Left ventricle myocardium superior (tissue), 1 donor: ENCODE measurements at places on chromosomes 13 and 19.

GRCh38 chr13:31797154-31797775 lies 57.9 kb downstream of the RXFP2 start:
- no peak for DNase-seq

GRCh38 chr13:41162151-41162550 lies 29.5 kb upstream of the KBTBD6 start:
- no peak for DNase-seq

- DNase-seq = no peak
Measured at GRCh38 chr19:536031-536880, 4.7 kb downstream of the CDC34 start.

DNA sequence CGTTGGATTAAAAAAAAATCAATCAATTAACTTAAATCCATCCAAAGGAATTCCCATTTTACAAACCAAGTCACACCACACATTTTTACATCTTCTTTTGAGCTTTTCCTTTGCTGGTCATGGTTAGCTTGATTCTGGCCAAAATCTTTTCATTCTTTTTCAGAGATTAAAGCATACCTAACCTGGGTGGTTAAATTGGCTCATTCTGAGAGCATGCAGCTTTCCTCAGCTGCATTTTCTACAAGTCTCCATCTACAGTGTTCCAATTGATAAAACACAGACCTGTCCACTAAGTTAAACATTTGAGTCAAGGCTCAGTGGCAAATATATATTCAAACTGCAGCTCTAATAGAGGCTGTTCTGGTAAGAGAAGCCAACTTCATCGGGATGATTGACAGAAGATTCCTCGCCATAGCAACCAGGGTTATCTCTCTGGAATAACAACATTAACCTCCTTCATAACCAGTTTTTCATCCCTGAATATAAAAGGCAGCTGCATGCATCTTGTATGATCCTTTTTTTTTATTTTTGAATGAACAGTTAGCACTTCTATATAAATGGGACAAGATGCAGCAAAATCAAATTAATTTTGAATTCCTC lies 106.2 kb downstream of the DNAJC15 start:
- no peak for DNase-seq

DNA sequence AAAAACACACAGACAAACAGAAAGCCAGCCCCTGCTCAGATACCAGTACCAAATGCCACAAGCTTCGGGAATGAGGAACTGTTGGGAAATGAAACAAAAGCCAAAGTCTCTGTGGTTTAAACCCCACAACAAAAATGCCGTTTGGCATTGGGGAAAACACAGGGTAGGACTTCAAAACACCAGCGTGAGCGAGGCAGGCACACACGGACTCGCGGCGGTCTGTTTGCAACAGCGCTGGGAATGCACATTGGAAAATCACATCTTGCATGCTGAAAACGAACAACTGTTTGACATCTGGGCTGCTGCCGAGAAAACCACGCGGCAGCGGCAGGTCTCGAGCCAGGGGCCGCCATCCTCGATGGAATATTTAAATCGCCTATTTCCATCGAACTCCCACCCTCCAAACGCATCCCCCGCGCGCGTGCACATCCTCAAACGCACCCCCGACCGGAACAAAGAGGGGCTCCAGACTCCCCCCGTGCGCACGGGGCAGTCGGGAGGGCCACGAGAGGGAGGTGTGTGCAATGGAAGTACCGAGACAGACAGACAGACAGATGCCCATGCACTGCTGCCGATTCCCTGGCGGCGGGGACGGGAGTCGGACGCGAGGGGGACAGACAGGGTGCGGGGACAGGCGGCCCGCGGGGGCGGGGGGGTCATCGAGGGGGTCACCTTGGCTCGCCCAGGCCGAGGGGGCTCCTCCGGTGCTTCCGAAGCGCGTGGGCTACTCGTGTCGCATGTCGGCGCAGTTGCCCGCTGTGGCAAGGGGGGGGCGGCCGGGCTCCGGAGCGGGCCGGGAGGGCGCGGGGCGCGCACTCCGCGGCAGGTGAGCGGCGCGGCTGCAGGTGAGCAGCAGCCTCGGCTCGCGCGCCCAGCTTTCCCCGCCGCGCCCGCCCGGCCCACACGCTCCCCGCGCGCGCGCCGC lies at the start of gene GPR12:
GPR12 (minus strand) TSS at position 880 of the 925 bp plus-strand sequence. CDS start 959 bp downstream, outside the sequence.
- no peak for DNase-seq

- peak; percentile 96 for DNase-seq
Measured at GRCh38 chr19:6739390-6739882, at the start of gene TRIP10. TRIP10 (plus strand) TSS chr19:6739680; CDS start chr19:6739762, 82 bp downstream.

GRCh38 chr13:98918771-98919170 lies 59.1 kb downstream of the DOCK9 start:
- DNase-seq = no peak

GRCh38 chr19:6564393-6564792 lies 26.6 kb downstream of the CD70 start:
- no peak for DNase-seq

GRCh38 chr13:91594061-91594460 lies 195.6 kb downstream of the GPC5 start:
- no peak for DNase-seq

GRCh38 chr19:7292352-7292949 lies 1.8 kb downstream of the INSR start:
- DNase-seq = no peak

GRCh38 chr13:95184317-95184716 lies 116.9 kb downstream of the ABCC4 start:
- DNase-seq = no peak

DNA sequence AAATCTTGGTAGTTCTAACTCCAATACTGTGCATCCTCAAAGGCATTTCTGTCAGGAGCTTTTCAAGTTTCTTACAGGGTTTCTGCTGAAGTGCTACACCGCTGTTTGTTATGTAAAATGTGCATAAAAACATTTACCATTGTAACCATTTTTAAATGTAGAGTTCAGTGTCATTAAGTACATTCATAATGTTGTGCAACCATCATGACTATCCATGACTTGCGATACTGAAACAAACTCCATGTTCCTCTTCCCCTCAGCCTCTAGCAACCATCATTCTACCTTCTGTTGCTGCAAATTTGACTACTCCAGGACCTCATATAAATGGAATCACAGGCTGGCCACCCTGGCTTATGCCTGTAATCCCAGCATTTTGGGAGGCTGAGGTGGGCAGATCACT lies 14.4 kb upstream of the SLC25A42 start:
- DNase-seq = no peak

- DNase-seq = peak; percentile 93
Measured at GRCh38 chr19:19618219-19619051, at the start of gene PBX4. PBX4 (minus strand) TSS chr19:19618687; CDS start chr19:19618629, 58 bp downstream.

GRCh38 chr13:50654331-50654730 lies 189.2 kb downstream of the DLEU7 start:
- DNase-seq = no peak

DNA sequence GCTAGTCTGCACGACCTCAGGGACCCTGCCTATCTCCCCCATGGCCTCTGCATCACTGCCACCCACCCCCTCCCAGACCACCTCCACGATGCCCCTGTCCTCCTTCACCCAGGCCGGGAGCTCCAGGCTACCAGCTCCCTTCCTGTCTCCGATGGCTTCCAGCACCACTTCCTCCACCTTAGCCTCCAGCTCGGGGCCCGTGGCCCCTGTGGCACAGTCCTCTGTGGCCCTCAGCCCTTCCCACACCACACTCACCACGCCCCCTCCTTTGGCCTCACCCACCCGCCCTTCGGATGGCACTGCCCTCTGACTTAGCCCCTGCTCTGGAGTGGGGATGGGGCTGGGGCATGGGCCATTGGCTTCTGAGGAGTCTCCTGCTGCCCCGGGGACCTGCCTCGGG lies 7.2 kb downstream of the PALM3 start:
- DNase-seq = no peak

DNA sequence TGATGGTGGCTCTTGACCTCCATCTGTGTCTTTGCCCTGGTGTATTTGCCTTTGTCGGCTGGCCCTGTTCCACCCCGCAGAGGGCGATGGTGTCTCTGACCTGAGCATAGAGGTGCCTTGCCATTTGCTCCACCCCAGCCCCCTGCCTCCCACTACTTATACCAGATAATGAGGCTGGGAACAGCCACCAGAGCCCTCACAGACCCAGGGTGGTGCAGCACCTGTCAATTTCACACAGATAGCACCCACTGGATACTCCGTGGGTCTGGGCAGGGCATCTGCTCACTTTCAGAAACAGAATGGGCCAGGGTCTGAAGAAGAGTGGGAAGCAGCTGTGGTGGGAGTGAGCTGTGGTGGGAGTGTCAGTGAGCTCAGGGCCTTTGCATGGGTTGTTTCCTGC lies 4.1 kb downstream of the ZNF536 start:
- DNase-seq = no peak

DNA sequence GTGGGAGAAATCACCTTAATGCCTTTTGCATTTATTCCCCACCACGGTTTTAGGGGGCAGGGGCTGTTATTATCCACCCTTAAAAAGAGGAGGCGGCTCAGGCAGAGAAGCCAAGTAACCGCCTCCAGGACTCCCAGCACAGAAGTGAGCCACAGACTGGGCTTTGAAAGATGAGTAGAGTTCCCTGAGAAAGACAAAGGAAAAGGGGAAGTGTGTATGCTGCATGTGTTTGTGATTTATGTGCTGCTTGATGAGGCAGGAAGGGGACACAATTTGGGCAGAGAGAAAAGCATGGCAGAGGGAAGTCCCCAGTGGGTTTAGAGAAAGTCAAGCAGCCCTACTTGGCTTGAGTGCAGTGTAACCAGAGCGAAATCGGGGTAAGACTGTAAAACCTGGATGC lies 85.0 kb downstream of the DOCK9 start:
- no peak for DNase-seq

- no peak for DNase-seq
Measured at GRCh38 chr13:111370570-111371535, 50.4 kb downstream of the TEX29 start.

DNA sequence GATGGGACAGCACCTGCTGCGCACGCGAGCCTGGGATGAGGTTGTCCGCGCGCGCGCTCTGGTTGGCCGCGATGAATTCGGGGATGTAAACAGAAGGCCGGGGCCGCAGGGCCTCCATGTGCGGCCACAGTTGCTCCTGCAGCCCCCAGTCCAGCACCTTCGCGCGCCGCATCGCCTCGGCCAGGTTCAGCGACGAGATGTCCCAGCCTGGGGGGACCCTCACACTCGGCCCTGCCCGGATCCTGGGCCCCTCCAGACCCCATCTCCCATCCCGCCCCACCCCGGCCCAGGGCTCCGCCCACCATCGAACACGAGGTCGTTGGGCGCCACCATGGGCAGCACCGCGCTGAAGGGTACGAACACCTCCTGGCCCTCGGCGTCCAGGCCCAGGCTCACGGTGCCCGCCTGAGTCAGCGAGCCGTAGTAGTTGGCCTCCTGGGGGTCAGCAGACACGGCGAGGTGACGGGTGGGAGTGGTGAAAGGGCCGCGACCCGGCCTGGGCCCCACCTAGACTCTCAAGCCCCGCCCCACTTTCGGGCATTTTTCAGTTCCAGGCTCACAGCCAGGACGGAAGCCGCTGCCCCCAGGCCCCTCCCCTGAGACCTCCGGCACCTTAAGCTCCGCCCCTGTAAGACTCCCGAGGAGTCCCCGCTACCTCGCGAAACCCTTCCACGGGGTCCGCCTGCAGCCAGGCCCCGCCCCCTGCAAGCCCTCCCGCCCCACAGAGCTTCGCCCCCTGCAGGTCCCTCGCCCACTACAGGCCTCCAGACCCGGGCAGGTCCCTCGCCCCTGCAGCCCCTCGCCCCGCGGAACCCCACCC lies 1.1 kb downstream of the ISYNA1 start:
- peak; percentile 83 for DNase-seq

DNA sequence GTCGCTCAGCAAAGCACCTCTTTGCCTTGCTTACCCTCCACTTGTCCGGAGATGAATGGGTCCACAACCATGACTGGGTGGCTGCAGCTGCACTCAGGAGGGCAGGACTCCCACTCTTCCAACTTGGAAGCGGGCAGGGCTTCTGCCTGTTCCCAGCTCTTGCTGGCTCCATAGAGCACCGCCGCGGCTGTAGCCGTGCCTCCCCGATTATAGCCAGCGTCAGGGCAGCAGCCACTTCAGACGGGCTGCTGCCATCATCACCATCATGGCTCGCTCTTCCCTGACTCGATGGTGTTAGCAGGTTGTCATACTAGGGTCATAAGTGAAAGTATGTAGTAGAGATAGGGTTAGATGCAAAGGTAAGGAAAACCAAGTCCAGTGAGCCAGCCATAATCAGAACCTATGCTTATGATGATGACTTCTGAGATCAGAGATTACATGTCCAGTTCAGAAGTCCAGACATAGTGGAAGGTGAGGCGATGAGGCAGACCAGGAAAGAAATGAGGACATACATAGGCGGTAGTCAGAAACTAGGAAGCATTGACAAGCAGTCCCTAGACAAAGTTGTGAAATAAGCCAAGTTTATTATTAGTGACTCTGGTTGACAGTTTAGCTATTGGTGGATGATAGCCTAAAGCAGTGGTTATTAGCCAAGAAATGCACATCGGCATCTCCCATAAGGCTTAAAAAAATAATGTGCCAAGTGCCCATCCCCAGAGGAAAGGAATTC lies 4.4 kb upstream of the INTS6 start:
- DNase-seq = no peak

GRCh38 chr19:18987456-18987855 lies 45.9 kb downstream of the SUGP2 start:
- DNase-seq = no peak

DNA sequence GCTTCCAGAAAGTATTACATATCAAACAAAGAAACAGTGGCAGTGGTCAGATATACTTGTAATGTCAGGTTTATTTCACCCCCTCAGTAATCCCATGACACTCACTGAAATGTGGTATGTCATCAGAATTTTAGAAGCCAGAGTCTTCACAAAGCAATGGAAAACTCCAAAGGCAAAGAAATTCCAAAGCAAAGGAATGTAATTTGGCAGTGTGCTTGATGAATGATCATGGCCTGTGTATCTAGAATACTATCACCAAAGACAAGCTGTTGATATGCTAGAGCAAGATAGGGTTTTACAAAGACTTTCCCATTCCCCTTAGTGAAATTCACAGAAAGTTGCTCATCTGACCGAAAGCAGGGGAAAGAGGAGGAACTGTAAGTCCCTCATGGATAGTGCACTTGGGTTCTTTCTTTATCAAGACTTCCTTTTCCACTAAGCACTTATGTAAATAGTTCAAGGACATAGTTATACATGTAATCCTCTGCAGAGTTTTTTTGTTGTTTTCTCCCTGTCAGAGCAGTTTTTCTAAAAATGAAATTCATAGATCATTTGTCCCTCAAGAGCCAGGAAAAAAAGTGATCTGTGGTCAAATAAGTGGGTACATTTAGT lies 243.4 kb downstream of the NHLRC3 start:
- no peak for DNase-seq
